ENCODE measurements at places on chromosomes 1 and 21.

DNA sequence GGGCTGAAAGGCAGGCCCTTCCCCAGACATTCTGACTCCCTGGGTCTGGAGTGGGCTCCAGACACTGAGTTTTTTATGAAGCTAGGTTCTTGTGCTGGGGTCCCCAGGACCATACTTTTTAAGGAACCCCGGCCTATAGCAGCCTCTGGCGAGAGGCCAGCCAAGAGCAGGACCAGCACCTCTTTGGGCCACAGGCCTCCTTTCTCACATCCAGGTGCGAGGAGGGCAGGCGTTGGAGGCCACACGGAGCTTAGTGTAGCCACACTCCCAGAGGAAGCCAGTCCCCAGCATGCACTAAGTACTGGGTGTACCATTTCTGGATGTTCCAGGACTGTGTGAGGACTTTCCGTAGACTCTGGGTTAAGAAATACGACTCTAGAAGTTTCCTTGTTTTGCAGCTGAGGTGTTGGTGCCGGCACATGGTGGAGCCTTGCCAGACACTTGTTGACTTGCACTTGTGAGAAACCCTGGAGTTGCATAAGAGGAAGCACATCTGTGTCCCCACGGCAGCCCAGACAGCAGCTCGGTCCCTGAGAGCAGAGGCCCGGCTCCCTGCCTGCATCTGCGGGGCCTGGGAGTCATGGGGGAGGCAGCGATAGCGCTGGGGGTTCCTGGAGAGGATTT is 122.2 kb upstream of the VAMP3 start:
- DNase-seq: peak; percentile 33

DNA sequence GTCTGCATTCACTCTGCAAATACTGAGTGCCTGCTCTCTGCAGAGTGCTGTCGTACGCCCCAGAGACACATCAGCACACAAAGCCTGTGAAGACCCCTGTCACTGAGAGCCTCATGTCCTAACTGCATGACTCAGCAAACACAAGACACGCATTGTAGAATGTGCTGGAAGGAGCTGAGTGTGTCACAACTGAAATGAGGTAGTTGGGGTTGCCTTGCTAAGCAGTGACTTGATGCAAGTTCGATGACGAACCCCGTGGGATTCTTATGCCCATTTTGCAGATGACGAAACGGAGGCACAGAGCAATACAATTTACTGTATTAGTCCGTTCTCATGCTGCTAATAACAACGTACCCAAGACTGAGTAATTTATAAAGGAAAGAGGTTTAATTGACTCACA is 65.1 kb downstream of the RIPK4 start:
- DNase-seq: no peak

- DNase-seq: no peak
These were observed 66.1 kb downstream of the ALG14 start for GRCh38 chr1:95006681-95007080.

DNA sequence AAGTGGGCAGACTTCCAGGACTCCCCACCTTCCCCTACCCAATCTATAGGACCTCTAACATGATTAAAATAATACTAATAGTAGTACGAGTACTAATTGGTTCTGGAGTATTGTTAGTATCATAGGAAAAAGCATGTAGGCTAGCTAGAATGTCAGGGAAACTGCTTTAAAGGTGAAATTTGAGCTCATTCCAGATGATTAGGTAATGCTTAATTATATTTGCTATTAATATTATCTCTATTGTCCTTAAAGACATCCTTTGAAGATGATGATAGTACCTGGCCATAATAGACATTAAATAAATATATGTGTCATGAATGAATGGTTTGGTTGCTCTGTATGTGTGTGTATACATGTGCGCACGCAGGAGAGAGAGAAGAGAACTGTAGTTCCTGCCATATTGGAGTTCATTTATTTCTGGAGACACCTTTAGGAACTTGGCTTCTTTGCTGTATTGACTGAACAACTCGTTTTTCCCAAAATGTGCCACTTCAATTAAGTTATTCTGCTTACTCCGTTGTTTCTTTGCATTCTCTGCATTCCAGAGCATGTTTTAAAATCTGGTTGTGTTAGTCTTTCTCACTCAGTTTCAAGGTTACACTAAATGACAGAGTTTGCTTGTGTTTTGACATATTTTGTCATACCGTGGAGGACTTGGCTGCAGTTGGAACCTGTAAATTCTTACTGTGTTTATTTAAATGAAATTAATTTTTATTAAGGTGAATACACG is 117.1 kb downstream of the OSBPL9 start:
- no peak for DNase-seq

DNA sequence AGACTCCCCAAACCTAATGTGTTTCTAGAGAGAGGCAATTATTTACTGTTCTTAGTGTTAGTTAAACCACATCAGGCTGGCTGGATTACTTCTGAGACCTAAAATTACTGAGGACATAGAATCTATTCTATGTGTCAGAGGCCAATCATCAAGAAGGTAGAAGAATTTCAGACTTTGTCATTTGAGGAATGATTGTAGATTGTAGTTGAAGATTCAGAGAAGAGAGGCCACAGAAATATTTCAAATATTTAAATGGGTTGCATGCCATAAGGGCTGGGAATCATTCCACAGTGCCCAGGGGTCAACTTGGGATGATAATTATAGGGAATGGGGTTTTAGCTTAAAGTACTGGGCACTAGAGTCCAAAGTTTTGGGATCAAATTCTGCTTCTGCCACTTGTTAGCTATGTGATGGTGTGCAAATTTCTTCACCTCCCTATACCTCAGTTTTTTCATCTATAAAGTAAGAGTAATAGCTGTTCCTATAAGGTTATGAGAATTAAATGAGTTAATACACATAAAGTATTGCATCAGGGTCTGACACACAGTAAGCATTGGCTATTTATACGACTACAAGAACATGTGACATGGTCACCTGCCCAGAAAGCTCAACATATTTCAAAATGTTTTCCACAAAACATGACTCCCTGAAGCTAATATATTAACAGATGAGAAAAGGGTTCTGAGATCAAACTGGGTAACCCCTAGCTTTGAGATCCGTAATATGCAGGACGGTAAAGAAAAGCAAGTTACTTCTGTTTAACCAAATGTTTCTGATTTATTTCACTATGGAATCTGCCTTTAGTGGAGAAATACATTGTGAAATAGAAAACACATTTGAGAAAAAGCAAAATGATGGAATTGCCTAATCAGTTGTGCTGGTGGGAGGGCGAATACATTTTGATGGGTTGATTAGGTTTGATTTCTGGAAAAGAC is 69.7 kb upstream of the SPAG17 start:
- DNase-seq: no peak

GRCh38 chr1:6367381-6368012 is 26.1 kb downstream of the ACOT7 start:
- DNase-seq: no peak

DNA sequence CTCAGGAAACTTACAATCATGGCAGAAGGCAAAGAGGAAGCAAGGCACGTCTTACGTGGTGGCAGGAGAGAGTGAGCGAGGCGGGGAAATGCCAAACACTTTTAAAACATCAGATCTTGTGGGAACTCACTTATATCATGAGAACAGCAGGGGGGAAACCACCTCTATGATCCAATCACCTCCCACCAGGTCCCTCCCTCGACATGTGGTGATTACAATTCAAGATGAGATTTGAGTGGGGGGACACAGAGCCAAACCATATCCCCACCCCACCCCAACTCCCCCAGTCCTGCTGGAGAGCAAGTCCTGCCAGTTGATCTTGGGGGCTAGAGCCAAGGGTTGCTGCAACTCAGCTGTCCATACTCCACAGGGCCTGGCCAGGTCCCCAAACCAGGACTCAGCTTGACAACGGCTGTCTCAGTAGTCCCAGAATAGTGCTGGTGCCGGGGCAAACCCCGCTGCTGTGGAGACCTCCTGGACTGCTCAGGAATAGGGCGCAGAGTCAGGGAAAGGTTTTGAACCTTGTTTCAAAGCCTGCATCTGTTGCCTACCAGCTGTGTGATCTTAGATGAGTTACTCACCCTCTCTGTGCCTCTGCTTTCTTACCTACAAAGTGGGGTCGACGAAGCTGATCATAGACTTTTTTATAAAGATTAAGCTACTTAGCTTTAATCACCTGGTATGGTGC is 79.5 kb downstream of the STUM start:
- no peak for DNase-seq

GRCh38 chr21:15332572-15332971 is 267.8 kb upstream of the NRIP1 start:
- no peak for DNase-seq

- DNase-seq: no peak
These were observed 51.4 kb downstream of the RHBG start for GRCh38 chr1:156420205-156421061.

DNA sequence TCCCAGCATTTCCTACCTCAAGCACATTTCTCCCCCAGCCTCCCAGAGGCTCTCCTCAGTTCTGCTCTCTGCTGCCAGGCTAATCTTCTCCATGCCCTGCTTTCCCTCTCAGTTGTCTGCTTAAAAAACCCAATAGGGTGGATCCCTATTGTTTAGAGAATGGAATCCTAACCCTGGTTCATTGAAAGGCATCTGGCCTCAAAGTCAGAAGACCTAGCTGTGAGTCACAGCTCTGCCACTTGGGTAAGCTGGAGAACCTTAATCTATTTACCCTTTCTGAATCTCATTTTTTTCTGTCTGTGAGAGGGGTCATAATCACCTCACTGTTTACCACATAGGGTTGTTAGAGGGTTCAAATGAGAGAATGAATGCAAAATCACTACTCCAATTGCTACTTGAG is 12.5 kb upstream of the MYOC start:
- DNase-seq: no peak

DNA sequence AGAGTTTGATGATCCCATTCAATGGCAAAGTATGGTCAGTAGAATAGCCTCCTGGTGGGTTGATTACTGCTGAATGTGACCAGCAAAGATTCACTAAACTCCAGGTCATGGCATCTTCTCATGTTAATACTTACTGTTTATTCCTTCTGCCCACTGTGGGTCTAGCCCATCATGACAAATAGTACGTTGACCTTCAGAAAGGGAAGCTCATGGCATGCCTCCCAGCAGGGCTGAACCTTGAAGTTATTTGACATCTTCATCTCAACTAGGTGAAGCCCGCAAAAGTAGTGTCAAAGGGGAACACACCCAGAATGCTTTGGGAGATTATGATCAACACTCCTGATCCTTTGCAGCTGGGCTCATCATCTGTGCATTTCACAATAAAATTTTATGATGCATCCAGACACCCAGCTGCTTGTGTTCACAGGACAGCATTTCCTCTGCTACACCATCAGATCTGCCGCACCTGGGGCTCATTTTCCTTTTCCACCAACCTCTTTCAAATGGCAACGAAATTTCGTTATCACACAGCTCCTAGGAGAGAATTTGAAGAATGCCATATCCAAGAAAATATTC is 49.6 kb downstream of the HLX start:
- no peak for DNase-seq

- DNase-seq: no peak
These were observed 8.8 kb upstream of the IFNLR1 start for GRCh38 chr1:24195874-24196273.

DNA sequence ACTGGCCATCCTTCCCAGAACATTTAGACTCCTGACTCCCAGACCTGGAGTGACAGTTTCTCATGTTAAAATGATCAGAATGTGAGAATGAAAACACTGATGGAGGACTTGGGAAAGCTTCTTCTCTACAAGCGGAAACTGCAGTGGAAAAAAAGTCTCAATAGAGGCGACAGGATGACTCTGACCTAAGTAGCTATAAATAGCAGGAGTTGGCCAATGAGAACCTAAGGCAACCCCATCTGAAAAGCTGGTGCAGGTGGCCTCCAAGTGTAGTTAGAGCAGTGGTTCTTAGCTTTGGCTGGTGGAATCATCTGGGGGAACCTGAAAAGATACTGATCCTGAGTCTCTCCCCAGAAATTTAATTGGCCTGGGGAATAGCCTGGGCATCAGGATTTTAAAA is 44.2 kb upstream of the EXOSC10 start:
- no peak for DNase-seq

DNA sequence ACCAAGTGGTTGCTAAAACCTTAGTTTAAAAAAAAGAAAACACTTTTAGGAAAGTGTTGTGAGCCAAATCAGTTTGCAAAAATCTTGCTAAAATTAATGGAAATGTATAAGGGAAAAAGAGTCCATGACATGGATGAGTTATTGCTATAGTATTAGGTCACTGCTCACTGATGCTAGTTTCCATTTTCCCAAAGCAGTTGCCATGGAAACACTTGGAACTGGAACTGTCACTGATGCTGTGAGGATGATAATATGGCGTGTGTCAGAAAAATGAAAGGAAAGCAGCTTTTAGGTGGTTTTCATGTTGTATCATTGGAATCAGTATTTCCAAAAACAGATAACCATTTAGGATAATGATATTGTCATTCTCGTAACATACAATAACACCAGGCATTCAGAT is 104.4 kb downstream of the PHTF1 start:
- DNase-seq: no peak

DNA sequence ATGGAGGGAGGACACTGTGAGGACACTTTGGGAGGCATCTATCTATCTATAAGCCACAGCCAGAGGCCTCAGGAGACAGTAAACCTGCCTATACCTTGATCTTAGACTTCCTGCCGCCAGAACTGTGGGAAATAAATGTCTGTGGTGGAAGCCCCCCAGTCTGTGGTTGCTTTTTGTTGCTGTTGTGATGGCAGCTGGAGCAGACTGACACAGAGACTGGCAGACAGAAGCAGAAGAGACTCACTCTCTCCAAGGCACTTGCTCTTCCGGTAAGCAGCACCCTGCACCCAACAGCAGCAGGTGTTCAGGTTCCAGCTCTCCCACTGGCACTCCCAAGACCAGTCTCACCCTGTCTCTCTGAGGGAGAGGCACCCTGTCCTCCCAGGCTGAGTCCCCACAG is 297.6 kb downstream of the TTLL7 start:
- no peak for DNase-seq

- DNase-seq: no peak
These were observed 169.2 kb downstream of the PGBD5 start for GRCh38 chr1:230256896-230257295.

- no peak for DNase-seq
These were observed 8.5 kb upstream of the MTMR11 start for GRCh38 chr1:149945206-149945605.

DNA sequence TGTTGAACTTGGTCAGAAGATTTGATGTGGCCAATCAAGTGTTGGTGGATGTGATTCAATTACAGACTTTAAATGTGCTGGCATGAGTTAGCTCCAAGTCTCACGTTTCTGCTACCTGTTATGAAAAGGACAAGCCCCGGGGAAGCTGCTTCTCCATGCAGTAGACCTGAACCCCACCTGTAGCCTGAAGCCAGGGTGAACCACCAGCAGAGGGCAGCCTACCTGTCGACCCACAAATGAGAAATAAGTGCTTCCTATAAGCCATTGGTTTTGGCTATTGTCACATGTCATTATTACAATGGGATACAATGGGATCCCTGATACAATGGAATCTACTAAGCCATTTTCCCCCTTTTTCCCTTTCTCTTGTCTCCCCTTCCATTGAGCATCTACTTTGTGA is 230.2 kb downstream of the PRDM2 start:
- peak; percentile 12 for DNase-seq
